ENCODE measurements at places on chromosomes 3 and 15. TPM values are rescaled to one million over a fixed set of nuclear protein-coding genes. Genes with fewer than 3 reads are reported as not detected.

DNA sequence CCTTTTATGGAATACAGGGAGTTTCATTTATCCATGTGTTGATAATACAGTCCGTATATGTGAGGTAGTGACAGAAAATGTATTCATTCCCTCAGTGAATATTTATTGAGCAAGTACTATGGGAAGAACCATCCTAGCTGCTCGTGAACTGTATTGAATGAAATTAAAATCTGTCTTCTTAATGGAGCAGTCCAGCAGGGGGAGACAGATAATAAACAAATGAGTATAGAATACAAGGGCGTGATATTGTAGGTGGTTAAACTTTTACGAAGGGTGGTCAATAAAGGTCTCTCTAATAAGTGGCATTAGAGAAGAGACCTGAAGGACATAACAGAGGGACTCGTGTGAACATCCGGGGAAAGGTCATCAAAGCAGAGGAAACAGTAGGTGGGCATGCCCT is 62.7 kb upstream of the OSTN start:
- no peak for DNase-seq

DNA sequence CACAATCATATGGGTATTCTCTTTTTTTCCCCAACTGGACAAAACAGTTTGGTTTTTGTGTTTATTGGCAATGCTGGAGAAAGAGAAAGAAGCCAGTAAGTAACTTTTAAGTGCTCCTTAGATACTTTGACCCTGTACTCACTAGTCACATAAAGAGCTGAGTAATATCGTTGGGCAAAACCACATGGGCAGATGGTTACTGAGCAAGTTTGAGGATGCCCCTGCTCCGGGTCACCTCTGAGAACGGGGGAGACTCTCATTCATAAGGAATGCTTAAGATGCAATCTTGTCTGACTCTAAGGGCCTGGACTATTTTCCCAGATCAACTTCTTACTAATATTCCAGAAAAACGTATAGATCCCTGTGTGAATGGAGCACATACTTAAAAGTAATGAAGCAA is 106.4 kb upstream of the SLC2A2 start:
- DNase-seq: no peak

GRCh38 chr3:154614078-154614477 is 184.1 kb upstream of the GPR149 start:
- no peak for DNase-seq

DNA sequence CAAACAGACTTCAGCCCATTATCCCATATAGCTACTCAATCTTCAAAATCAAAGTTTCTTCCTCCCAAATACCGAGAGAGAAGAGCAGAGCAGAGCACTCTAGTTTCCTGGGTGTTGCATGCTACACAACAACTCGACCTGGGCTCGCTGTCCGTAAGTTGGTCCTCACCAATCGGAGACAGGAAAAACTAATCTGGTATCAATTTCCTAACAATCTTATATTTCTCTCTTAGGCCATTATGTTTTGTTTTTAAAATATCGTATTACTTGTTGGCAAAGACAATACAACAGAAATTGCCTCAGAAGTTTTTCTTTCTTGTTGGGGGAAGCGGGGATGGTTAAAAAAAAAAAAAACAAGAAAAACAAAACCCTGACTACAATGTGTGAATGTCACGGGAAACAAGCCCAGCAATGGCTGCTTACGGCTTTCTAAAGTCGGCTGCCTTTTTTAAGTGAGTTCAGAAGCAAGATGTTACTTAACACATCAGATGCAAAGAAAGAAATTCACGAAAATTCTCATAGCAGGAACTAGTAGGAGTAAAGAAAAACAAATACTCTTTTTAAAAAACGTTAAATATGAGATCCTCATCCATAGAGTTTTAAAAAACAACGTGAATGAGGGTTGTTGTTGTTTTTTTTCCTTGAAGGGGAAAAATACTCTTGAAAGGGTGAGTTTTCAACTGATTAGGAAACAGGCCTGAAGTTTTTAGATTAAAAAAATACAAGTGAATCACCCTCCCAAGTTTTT is 1.9 kb downstream of the VGLL4 start:
- DNase-seq: no peak

DNA sequence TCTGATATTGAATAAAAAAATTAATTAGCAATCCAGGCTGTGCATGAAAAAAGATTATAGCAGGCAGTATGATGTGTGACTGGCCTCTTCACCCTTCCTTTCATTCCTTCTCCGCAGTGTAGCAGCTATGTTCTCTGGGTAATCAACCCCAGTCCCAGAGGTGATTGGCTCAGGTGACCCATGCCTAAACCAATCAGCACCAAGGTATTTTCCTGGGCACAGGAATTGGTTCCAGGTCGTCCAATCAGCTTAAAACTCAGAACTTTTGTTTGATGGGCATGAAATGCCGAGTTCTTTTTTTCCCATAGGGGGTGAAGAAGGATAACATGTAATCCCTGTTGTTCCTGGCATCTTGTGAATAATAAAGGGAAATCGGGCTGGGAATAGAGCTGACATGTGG is 5.8 kb upstream of the BNC1 start:
- DNase-seq: no peak

- peak; percentile 67 for DNase-seq
These were observed 6.4 kb upstream of the ANKDD1A start for GRCh38 chr15:64905119-64905831.

DNA sequence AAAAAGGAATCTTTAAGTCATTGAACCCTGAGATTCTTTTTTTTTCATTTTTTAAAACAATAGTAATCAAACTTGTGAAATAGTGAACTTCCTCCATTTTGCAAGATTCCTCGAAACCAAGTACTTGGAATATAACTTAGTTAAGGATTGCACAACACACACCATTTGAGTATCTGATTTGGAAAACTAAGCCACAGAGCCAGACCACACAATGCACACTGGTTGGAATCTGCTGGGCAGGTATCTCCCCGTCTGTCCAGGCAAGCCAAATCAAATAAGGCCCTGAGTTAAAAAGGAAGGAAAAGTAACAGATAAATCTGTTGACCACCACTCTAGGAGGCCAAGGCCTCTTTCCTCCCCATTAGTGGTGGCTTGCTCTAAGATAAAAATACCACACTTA is 177.5 kb upstream of the ICE2 start:
- DNase-seq: no peak

MB21D2 gene
- 18.6 TPM for polyA plus RNA-seq

CNTN4 gene
- 29.7 TPM for polyA plus RNA-seq

Measured in renal pelvis (tissue), 12 donors.